ENCODE measurements at places on chromosomes 2 and 18.

- DNase-seq = peak; percentile 13
These were observed 74.9 kb upstream of the OTOF start for GRCh38 chr2:26552641-26553374.

DNA sequence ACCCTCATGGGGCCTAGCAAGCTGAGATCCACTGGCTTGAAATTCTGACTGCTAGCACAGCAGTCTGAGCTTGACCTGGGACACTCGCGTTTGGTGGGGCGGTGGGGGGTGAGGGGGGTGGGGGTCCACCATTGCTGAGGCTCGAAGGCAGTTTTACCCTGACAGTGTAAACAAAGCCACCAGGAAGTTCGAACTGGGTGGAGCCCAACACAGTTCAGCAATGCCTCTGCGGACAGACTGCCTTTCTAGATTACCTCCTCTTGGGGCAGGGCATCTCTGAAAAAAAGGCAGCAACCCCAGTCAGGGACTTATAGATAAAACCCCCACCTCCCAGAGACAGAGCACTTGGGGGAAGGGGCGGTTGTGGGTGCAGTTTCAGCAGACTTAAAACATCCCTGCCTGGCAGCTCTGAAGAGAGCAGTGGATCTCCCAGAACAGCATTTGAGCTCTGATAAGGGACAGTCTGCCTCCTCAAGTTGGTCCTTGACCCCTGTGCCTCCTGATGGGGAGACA, 149.7 kb upstream of the TANK start:
- DNase-seq = no peak

DNA sequence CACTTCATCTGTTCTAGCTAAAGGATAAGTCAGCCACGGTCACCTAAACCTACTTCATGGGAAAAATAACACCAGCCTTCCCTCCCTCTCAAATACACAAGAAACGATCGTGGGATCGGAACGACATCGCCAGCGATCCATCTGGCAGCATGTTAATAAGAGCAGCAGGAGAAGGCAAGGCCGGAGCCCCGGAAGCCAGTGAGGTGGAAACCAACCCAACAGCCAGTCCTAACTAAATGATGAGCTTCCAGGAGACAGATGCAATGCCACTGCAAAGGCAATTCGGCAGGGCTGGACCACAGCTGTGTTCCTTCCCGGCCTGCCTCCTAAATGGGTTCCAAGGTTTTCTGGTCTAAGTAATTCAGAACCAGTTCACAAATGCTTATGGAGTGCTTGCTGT, 117.5 kb downstream of the TMEM163 start:
- no peak for DNase-seq

DNA sequence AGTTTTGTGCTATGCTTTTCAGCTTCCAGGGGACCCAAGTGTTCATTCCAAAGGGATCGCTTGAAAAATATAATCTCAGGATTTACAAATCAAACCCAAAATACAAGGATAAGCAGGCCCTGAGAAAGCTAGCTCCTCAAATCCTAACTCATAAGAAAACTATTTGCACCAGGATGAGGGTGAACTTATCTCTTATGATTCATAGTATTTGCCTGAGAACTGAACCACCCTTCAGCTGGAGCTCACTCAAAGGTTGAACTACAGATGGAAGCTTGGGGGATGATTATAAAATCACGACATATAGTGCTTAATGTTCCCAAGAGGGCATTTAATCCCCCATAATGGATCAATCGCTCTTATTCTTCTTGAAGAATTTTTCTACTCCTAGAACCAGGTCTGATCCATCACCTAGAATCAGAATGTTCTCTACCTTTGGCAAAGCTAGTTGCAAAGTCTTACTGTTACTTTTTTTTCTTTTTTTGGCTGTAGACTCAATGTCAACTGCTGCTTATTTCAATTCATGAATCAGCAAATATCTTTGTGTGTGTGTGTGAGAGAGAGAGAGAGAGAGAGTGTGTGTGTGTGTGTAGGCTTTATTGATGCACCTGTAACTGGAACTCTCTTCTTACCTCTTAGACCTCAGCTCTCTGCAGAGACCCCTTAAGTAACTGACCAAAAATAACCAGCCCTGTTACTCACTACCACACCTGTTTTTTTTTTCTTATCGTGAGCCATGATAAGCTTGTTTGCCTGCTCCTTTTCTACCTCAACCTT, 44.8 kb downstream of the ARL4C start:
- DNase-seq = no peak

GRCh38 chr2:16725549-16725948, 59.9 kb upstream of the CYRIA start:
- DNase-seq = no peak

- DNase-seq = no peak
These were observed 20.9 kb upstream of the ANXA4 start for GRCh38 chr2:69721022-69721421.

DNA sequence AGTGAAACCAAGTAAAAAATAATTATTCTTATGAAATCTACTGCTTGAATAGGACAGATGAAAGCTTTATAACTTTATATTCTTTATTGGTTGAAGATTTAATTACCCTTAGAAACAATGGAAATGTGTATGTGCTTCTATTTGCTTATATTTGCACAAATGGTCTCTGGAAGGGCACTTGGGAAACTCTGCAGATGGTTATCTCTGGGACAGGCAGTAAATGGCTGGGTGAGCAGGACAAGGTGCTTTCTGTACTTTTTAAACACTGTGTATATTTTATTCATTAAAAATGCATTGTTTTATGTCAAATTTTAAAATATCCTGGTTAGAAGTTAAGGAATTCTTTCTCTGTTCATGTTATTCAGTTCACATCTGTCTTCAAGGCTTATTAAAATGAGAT, 131.1 kb downstream of the LRRTM4 start:
- DNase-seq = no peak

- no peak for DNase-seq
These were observed 27.5 kb upstream of the MSGN1 start for GRCh38 chr2:17788773-17789172.

DNA sequence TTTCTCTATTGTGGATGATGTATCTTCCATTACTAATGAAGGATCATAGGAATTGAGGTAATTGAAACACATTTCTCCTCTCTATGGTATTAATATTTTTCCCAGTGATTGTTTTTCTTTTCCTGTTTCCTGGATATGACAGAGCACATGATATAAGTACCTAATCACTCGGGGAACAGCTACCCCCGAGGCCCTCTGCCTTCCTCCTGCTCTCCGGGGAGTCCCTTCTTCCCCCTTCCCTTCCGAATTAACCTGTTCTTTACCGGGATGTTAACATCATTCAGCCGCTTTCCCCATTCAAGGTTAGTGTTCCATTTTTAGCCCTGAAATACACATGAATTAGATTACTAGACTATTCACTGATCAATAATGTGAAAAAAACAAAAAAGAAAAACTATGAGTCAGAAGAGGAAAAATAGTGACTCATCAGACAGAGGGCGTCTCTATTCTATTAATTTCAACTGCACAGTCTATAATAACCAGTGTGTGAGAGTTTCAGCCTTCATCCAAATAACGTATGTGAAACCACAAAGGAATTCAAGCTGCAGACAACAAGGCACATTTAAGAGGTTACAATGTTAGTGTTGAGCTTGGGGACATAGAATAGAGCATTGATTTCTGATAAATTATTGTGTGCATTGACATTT, 450.8 kb downstream of the DLGAP1 start:
- no peak for DNase-seq

DNA sequence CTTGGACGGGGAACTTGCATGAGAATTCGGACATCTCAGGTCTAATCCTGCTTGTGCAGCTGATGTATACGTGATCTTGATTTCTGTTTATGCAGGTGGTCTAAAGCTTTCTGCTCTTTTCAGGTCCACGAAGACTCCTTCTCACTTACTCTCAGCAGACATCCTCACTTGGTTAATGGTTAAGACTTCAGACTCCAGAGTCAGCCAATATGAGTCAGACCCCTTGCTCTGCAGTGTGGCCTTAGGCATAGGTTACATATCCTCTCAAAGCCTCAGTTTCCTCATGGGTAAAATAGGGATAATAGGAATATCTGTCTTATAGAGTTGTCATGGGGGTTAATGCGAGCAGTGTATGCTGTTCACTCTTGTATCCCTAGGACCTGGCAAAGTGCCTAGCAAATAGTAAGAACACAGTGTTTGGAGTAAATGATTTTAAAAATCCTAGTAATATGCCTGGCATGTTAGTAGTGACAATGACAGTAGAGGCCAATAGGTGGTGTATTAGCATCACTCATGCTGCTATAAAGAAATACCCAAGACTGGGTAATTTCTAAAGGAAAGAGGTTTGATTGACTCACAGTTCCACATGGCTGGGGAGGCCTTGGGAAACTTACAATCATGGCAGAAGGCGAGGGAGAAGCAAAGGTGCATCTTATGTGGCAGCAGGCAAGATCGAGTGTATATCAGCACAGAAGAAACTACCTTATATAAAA, 42.3 kb downstream of the XRCC5 start:
- DNase-seq = no peak

DNA sequence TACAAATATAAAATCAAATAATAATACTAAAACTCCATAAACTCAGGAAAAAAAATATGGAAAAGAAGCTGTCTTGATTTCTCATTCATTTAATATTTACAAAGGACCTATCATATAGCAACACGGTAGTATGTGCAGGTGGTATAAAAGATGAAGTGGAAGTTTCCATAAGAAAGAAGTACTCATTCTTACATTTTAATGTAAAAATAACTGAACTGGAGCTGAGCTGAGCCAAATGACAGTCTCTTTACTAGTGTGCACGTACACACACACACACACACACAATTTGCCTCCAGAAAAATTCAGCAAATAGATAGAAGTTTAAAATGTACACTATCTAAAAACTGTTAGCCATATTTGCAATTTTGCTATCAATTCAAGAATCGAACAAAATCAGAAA, 54.1 kb downstream of the ASXL2 start:
- DNase-seq = no peak

GRCh38 chr2:19435815-19436214, 77.4 kb upstream of the OSR1 start:
- no peak for DNase-seq

DNA sequence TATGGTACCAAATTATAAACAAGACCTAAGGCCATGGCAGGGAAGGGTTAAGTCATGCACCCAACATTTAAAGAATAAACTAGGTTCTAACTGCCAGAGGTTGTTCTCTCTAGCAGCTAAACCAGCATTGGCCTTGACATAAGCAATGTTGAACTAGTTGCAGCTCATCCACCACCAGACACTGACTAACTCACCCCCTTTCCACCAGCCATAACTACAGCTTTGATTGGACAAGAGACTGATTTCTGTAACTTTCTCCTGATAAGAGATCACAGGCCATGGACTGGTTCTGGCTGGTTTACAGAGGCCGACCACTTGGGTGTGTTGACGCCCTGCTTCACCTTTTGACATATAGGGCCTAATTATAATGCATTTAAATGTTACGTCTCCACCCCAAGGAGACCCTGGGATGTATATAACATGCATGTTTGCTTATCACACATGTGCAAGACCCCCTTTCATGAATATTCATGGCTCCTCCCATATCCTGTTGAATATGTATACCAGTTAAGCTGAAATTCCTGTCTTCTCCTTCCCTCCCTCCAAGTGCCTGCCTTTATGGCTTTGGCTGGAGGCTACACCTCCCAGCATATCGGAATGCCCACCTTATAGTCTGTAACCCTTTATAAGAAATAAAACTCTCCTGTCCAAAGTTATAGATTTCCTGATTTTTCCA, 75.9 kb downstream of the MRPS9 start:
- no peak for DNase-seq

- DNase-seq = peak; percentile 75
These were observed 22.9 kb downstream of the SH3BP4 start for GRCh38 chr2:234974501-234975385.

GRCh38 chr2:116692988-116693387, 1121.5 kb upstream of the DDX18 start:
- DNase-seq = no peak

- DNase-seq = no peak
These were observed 54.0 kb downstream of the GATA6 start for GRCh38 chr18:22223254-22223964.

DNA sequence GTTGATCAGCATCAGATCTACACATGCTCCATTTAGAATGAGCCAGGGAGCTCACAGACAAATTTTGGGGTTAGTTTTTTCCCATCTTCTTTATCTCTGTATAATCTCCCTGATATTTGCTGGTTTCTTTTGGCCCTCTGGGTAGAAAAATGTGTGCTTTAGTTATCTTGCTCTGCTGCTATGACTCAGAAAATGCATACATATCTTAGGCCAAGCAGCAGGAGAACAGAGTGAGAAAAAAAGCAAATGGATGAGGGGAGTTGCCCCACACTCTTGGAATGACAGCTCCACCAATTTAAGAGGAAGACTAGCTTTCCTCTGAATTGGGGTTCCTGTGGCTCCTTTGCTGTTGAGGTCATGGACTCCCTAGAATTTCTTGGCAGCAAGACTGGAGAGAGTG, 331.8 kb downstream of the KCNJ3 start:
- DNase-seq = no peak

GRCh38 chr2:120809609-120810440, 74.2 kb downstream of the GLI2 start:
- no peak for DNase-seq

DNA sequence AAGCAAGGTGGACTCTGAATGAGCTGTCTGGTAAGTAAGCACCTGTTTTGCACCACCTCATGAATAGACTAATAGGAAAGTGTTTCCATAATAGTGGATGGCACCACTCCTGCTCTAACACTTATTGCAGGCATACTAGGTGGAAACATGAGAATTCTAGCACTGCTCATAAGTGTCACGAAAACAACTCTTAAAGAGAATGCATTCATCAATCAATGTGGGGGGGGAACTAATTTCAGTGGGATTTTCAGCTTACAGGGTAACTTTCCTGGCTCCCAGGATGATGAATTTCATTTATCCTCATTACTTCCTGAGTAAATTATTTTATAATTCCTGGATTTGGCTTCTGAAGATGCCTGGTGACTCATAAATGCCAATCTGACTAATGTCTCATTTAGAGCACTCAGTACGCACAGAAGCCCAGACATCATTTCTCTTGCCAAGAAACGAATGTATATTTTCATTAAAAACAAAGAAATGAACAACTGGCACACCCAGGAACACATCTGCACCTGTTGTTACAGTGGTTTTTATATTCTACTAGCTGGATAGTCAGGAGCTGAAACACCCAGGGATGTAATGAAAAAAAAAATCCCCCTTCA, 129.6 kb downstream of the PID1 start:
- no peak for DNase-seq

GRCh38 chr2:159409116-159409800, 122.8 kb upstream of the WDSUB1 start:
- no peak for DNase-seq

Data from right hindlimb (tissue), 1 donor.